ENCODE measurements at places on chromosomes 1 and 21.

DNA sequence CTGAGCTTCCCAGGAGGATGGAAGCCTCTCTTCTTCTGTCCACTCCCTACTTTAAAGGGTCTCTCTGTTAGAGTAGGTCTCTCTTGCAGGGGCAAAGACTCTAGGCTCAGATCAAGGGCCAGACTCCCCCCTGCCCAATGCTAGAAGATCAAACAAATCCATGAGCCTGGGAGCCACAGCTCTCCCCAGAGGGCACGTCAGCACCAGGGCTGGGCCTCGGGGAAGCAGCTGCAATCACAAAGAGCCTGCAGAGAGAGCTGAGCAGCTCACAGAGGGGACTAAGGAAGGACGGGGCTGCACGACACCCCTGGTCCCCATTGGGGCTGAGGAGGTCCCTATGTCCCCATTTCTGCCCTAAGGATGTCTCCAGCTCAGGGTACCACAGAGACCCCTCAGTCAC, 3.9 kb downstream of the CNTN2 start:
- DNase-seq = no peak

GRCh38 chr1:206583707-206584648, 28.3 kb downstream of the EIF2D start:
- DNase-seq = peak; percentile 60

GRCh38 chr1:96220651-96221050, 500.9 kb upstream of the PTBP2 start:
- DNase-seq = no peak

GRCh38 chr1:114342376-114342775, 168.6 kb downstream of the TRIM33 start:
- DNase-seq = no peak

GRCh38 chr1:82994616-82995263, 1004.2 kb downstream of the TTLL7 start:
- DNase-seq = peak; percentile 88

DNA sequence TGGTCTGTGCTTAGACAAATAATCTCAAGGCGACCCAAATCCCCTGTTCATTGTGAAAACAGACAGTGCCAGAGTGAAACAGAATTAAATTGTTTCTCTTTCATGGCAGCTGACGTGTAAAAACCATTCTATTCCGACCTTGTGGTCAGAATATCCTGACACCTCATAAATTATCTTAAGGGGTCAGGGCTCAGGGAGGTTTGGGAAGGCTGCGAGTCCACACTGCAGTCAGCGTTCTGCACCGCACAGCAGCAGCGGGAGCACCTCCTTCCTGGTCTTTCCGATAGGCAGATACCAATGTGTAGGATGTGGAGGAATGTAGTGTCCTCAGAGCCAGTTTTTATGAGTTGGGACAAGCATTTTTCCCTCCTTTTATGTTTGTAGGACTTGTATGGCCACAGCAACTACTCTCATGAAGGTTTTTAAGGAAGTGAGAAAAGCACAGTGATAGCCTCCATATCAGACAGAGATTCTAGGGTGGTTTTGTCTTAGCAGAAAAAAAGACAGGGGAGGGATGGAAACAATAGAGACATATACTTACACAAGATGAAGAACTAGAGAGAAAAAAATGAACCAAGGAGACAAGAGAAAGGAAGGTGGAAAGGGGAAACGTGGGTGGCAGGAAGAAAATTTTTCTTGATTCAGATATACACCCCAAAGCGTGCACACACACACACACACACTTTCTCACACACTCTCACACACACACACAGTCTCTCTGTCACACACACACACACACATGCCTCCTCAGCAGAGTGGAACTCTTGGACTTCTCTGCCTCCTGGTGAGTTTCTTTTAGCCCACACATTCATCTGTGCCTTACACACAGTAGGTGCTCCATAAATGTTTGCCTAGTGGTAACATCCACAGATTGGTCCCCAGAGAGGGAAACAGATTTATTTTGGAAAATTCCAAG, 68.6 kb downstream of the NTMT2 start:
- DNase-seq = no peak

- DNase-seq = no peak
Observed at GRCh38 chr1:152110860-152111514, 4.3 kb downstream of the TCHH start.

GRCh38 chr1:55057956-55058298, 18.6 kb downstream of the PCSK9 start:
- no peak for DNase-seq

DNA sequence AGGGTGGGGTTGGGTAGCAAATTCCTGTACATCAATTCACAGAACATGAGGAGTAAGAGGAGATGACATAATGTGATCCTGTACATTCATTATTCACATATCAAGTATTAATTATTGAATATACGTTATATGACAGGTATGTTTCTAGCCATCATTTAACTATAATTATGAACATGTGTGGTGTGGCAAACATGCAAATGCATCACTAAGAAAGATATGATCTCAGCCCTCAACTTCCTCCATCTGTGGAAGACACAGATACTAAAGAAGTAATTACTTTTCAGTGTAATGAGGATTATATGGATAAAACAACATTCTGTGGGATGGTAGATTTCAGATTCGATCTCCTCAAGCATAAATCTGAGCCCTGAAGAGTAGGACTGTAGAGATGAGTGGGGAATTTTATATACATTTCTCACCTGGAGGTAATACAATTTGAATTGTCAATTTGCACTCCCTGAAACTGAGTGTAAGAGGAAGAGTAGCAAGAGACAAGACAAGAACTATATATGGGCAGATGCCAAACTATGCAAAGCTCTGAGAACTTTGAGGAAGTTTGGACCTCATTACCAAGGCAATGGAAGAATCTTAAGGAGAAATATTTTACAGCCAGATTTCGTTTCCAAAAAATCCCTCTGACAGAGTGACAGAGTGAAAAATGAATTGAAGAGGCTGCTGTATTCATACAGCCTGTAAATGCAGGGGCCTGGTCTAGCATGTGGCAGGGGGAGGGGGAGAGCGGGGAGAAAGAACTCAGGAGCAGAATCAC, 275.5 kb downstream of the TPR start:
- DNase-seq = no peak

- DNase-seq = peak; percentile 48
Observed at GRCh38 chr1:235646463-235646862, 3.1 kb downstream of the GNG4 start.

DNA sequence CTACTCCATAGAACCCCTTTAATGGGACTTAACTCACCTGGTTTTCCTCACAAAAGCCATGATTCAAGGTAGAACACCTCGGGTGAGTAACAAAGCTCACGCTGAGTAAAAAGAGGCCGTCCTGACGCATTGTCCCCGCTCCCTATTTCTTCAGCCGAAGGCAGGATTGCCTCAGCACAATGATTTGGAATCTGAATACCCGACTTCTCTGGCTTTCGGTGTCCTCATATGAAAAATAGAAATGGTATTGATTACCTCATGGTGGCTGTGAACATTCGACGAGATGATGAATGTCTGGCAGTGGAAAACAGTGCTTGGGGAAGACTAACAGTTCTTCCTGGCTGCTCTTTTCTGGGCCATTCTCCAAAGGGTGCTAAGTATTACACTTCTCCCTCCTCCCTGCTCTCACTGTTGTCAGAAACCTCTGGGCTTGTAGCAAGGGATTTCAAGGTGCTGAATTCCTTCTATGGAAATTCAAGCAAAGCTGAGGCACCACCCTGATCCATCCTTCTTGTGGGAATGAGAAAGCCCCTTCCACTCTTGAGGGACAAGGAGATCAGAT, 148.3 kb downstream of the C1orf94 start:
- no peak for DNase-seq

DNA sequence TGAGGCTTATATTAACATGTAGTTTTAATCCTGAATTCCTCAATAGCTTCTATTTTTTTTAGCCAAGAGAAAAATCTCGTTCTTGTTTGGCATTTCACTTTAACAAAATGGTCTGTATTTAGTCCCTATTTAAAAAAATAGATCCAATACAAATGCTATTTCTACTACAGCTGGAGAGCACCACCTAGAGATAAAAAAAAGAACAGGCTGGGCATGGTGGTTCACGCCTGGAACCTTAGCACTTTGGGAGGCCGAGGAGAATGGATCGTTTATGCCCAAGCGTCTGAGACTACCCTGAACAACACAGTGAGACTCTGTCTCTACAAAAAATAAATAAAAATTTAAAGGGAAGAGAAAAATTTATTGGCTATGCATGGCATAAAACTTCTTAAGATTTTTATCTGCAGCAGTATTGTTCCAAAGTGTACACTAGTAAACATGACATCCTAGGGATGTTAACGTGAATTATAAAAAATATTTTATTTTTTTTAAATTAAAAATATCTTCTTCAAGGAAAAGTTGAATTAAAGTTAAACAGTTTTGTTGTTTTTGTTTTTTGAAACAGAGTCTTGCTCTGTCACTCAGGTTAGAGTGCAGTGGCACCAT, 4.4 kb downstream of the ST7L start:
- peak; percentile 9 for DNase-seq

DNA sequence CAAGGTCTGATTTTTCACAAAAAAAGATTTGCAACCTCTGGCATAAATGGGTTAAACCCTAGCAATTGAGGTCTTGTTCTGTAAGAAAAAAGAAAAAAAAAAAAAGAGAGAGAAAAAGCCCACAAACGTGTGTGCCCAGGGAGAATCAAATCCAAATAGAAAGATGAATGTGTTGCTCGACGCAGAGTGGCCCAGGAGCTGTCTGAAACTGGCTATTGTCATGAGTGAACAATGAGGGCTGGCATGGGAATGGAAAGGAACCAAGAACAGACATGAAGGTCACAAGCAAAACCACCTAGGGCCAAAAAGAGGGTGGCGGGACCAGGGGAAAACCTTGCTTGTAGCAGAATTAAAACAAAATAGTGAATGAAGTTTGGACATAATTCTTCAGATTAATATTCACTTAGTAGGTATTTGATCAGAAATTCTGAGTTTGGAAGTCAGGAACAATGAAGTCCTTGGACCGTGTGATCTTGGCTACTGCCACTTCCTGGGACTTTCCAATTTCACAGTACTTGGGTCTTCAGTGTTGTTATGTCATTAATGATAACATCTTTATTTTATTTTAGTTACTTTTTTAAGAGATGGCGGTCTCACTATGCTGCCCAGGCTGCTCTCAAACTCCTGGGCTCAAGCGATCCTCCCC, 3.1 kb downstream of the ENO1 start:
- no peak for DNase-seq

GRCh38 chr1:199082778-199083389, 444.0 kb downstream of the PTPRC start:
- DNase-seq = no peak

- DNase-seq = no peak
Observed at GRCh38 chr1:196440711-196441110, 167.5 kb downstream of the KCNT2 start.

GRCh38 chr1:20342294-20343148, 51.8 kb downstream of the VWA5B1 start:
- DNase-seq = no peak
